Hippocampal formation (tissue), 2 donors: ENCODE measurements at places on chromosomes 1 and 21.

GRCh38 chr1:81221564-81221963, 579.2 kb upstream of the ADGRL2 start:
- DNase-seq = no peak

DNA sequence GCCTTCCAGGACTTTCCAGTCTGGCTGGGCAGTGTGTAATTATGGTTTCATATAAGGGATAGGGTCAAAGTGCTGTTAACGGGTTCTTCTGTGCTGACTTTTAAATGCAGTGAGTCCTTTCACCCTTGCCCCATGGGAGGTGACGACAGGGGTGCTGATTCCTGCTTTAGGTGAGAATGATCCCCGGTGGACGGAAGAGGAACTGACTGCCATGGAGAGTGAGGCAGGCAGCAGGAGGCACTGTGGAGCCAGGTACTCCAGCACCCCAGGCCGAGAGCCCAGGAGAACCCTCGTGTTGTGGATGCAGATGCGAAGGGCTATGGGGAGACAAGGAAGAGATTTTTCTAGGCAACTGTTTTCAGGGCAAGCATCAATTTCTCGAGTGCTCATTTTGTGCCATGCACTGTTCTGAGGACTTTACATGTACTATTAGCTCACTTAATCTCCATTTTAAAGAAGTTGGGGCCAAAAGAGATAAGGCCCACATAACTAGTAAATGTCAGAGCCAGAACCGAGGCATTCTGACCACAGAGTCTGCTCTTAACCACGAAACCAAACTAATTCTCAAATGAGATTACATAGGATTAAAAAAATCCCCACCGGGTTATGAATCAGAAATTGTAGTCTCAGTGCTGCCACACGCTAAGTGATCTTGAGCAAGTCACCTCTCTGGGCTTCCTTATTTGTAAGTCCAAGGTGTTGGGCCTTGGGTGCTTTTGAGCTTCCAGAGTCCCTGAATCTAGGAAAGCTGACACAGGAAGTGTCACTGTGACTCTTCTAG, 28.2 kb downstream of the STPG1 start:
- no peak for DNase-seq

GRCh38 chr1:231075020-231075419, 35.0 kb upstream of the FAM89A start:
- DNase-seq = no peak

DNA sequence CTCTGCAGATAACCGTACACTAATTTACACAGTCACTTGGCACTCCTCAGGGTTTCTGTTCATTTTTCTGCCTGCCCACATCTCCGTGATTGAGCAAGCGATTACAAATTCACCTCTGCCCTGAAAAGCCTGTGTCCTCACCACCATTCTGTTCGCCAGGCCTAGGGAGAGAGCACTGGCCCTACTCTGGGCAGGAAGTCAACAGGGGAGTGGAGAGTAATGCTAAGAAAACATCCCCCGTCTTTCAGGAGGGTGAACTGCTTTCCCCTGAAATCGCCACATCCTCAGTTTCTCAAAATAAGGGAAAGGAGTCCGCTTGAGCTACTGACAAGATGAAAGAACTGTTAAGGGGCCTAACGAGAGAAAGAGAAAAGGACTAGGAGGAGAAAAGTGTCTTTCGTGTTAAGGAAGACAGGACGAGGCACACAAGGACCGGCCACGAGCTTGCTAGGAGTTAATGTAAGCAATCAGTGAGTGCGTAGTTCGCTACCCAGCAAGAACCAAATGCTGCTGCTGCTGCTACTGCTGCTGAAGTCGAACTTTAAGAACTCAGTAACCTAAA, 632 bp downstream of the PEX19 start:
- DNase-seq = no peak

DNA sequence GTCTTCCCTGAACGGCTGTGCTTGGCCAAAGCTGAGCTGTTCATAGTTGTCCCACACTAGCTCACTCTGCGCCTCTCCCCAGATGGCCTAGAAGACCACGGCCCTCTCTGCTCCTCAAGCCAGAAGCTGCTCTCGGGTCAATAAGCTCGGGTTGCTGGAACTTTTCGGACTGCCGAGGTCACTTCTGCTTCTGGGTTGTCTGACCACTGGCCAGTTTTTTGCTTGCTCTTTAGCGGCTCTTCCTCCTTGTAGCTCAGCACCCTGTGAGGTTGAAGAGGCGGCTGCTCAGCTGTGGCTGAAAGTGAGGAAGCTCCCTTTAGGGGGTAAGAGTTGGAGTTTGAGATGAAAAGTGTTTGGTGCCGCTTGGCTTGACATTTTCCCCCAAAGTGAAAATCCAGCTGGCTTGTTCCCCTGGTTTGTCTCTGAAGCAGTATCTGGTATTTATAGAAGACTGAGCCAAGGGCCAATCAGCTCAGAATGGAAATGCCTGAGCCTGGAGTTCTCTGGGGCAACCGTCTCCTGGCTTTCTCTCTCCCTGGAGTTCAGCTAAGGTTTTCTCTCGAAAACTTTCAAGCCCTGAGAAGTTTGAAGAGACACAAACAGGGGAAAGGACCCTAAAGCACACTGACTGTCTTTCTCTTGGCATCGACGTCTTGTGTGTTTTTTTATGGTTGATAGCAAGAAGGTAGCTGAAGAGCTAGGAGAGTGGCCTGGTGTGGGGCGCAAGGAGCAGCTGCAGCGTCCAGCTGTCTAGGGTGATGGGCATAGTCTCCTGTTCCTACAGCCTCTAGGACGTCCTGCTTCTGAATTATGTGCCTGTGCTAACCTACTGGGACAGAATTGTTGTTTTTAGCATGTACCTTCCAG, 72.0 kb downstream of the SYT6 start:
- peak; percentile 34 for DNase-seq

- DNase-seq = no peak
Observed at GRCh38 chr21:15604413-15604812, 125.4 kb upstream of the USP25 start.

GRCh38 chr1:119703666-119704450, 7.9 kb upstream of the PHGDH start:
- DNase-seq = no peak

- no peak for DNase-seq
Observed at GRCh38 chr1:246602194-246602593, 35.9 kb downstream of the CNST start.

DNA sequence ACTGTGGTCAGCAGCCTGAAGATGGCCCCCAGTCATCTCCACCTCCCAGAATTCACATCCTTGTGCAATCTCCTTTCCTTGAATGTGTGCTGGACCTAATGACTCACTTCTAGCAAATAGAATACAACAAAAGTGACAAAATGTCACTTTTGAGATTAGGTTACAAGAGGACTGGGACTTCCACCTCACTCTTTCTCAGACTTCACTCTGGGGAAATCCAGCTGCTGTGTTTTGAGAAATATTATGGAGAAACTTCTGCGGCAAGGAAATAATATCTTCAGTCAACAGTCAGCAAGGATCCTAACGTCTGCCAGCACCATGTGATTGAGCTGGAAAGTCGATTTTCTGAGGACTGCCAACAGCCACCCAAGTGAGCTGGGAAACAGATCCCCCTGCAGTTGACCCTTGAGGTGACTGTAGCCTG, 70.5 kb upstream of the GADD45A start:
- no peak for DNase-seq

DNA sequence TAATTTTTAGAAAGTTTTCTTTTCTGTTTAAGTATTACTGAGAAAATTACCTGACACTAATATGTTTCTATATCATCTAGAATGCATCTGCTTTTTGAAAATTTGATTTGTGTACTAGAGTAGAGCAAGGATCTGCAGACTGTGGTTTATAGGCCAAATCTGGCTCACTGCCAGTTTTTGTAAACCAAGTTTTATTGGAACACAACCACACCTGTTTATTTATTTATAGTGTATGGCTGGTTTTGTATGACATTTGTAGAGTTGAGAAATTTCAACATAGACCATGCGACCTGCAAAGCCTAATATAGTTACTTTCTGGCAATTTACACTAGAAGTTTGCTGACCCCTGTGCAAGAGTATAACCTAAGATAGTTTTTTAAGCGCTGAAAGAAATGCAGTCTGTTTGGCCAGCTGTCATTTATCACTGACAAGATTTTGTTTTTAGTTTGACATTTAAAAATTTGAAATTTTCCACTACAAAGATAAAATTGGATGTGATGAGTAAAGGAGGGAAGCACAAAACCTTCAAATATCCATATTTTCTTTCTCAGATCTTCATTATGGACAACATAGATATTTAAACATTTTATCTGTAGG, 36.1 kb upstream of the CACYBP start:
- no peak for DNase-seq

- no peak for DNase-seq
Observed at GRCh38 chr1:207022996-207023679, 9.4 kb downstream of the C1orf116 start.

DNA sequence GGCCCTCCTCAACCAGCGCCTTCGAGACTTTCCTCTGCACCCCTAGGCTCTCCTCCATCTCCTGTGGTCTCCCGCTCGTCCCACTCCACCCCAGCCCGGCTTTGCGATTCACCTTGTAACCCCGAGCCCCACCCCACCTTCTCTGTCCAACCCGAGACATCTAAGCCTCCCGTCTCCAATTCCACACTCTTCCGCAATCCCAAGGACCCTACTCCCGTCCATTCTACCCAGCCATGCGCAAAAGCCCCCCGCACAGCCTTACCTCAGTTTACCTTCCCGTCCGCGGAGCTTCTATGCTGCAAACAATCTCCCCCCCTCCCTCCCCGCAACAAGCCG, 174 bp downstream of the SH3BP5L start:
- no peak for DNase-seq

GRCh38 chr1:182113879-182114626, 52.5 kb upstream of the ZNF648 start:
- DNase-seq = peak; percentile 86

GRCh38 chr1:110319332-110320167, 19.6 kb upstream of the RBM15 start:
- no peak for DNase-seq

DNA sequence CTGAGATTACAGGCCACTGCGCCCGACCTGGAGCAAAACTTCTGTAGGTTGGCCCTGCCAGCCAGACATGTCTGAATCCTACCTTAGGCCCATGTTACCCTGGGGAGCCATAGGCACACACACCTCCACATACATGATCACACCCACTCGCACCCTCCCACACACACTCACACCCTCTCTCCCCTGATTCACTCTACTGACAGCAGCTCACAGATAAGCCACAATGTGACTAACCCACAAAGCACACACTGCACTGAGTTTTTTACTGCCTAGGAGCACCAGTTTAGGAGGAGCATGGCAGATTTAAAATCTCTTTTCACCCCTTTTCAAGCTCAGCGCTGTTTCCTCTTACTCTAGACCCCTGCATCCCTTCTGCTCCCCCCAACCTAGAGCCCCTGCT, 41.7 kb downstream of the SLC30A1 start:
- no peak for DNase-seq

- no peak for DNase-seq
Observed at GRCh38 chr21:14452727-14453241, 69.8 kb upstream of the HSPA13 start.

DNA sequence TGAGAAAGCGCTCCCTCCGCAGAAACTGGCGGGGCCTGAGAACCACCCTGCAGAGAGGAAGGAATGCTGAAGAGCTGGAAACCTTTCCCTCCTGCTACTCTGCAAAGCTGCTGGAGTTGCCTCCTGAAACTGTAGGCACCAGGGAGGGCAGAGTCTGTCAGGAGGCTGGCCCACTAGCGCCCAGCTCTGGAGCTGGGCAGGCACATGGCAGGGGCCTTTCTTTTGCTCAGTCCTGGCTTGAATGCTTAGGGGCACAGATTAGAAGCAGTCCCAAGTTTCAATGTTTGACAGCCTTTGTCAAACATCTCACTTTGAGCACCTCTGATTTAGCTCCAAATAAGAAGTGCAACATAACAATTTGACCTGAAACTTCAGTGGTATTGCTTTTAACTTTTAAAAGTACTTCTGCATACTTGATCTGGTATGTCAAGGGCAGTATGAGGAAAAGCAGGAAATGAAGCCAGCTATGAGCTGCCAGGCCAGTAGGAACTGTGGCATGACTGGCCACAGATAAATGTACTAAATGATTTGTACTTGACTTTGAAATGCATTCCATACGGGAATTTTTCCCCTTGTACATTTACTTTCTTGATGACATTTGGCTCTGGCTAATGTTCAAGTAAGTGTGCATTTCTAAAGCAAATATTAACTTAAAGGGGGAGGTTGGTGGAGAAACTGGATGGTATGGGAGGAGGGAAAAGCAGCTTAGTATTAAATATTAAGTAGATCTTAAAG, 7.2 kb downstream of the C1orf116 start:
- no peak for DNase-seq

GRCh38 chr1:226351709-226352108, 42.7 kb upstream of the LIN9 start:
- no peak for DNase-seq
